ENCODE measurements at places on chromosomes 12 and 14.

DNA sequence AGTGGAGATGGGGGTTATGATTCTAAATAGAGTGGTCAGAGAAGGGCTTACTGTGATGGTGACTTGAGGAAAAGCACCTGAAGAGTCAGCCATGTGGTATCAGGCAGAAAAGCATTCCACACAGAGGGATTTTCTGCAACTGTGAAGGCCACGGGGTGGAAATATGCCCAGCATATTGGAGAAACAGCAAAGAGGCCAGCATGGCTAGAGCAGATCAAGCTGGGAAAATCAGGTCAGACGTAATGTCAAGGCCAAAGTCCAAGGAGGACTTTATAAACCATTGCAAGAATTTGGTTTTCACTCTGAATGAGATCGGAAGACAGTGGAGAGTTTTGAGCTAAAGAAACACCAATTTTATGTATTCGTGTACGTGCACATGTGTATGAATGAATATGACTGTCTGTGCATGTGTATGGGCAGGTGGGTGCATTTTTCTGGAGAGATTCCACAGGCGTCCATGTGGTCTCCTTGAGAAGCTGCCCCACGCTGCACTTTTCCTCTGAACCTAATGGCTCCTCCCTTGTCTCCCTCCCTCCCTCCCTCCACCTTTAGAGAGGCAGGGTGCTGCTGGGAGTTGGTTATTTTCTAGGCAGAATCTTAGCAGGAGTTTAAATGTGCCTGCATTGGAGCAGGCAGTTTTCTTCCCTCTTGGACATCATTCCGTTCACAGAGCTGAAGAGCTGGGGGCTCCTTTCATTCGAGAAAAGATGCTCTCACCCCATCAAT, 97.4 kb upstream of the PPP4R3A start:
- no peak for DNase-seq

GRCh38 chr12:127115468-127116035, 1151.4 kb upstream of the TMEM132C start:
- no peak for DNase-seq

DNA sequence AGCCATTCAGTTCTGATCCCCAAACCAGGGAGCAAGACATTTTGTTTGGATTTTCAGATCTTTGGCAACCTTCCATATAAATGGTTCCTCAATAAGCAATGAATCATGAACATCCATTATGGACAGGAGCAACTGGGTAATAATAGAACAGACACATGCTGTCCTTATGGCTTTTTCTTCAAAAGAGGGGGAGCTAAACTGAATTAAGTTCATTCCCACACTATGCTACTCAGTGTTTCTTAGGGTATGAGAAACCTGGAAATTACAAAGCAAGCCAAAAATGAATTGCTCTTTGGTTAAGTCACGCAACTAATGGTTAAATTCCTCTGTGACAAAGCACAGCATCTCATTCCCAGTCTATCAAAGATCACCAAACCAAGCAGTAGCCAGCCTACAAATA, 51.0 kb downstream of the PTGER2 start:
- no peak for DNase-seq

DNA sequence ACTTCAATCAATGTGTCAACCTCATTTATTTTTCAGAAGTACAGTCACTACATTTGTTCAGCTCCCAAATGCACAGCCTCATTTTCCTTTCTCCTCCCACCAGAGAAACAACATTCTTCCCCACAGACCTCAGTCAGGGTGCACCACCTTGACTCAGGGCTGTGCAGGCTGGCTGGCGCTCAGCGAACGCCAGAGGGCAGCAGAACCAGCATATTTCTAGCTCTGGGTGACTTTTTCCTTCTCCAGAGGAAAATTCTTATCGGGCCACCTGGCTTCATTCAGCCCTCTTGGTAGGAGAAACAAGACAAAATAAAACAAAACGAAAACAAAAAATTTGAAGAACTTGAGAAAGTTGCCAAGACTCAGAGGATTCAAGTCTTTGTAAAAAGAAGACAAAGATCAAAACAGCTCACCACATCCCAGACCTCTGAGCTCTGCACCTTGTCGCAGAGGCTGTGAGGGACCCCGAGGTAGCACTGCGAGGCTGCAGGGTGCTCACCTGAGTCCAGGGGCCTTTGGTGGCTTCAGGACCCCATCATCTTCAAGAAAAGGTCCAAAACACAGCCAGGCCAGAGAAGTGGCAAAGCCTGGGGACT, 33.7 kb downstream of the PAH start:
- no peak for DNase-seq

DNA sequence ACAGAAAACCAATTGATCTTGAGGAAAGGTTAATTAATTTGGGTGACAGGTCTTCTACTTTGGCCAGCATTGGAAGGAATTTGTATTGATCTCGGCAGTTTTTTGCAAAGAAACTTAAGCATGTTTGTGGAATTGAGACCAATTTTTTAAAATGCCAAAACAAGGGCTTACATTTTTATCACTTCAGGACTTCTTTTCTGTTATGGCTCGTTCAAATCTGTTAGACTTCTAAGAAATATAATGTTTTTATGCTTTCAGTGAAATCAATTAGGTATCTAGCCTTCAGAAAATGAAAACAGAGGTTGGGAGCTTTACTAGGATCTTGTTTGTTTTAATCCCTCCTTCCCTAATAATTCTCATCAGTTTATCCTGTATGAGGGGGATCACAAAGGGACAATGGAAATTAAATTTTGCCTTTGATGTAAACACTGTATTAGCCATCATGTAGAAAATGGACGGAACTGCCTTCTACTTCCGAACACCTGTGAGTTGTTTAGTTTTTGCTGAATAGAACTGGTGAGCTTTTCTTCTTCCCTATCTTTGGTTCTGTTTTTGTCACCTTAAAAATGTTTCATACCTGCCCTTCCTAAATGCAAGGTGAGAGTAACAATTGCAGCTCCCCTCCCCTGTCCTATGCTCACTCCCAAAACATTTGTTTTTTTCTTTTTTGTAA, 7.8 kb downstream of the FOXA1 start:
- no peak for DNase-seq

- no peak for DNase-seq
Measured at GRCh38 chr12:66638666-66639065, 40.2 kb downstream of the GRIP1 start.

DNA sequence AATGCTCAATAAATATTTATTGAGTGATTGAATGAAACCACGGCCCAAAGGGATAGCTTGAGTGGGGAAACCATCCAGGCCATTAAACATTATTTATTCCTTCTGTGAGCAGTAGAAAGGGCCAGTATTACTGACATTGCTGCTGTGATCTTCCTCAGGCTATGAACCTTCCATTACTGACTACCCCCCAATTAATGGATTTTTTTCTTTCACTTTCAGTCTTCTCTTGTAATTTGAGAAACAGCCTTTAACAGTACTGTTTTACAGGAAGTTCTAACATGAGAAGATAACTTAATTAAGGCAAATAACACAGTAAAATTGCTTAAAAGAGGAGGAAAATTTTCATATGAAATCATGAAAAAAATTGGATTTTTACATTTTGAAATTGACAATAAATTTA, 629.5 kb downstream of the TRHDE start:
- DNase-seq: no peak

- no peak for DNase-seq
Measured at GRCh38 chr12:4435537-4435936, 10.1 kb downstream of the FGF6 start.

GRCh38 chr12:42508913-42509460, 80.6 kb downstream of the PRICKLE1 start:
- DNase-seq: no peak

GRCh38 chr14:61365667-61366212, 44.4 kb downstream of the PRKCH start:
- DNase-seq: no peak

DNA sequence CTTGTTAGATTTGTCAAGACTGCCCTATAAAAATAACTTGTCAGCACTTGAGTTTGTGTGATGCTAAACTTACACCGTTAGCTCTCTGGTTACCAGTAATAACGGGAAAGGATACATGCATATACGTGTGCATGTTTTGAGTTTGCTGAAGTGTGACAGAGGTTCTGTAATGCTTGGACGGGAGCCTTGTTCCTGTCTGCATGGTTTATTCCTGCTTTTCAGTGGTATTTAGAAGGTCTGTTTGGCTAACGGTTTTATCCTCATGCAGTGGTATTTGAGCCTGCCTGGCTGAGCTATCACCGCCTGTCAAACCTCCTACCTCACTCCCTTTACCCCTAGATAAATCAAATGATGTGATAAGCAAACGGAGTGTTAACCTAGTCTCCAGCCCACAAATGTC, 305.6 kb downstream of the GALC start:
- no peak for DNase-seq

DNA sequence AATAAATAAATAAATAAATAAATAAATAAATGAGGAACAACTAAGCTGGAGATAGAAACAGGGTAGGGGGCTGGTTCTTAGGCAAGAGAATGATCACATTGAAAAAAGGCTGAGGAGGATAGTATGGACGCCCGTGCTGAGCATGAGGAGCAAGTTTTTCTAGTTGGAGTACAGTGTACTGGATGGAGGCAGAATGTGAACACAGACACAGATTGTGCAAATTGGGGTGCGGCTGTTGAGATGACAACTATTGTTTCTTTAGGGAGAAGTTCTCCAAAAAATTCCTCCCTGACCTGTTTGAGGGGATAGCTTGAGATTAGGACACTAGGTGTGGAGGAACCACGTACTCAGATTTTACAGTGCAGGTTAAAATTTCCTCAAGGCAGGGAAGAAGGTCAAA, 979 bp upstream of the BIN2 start:
- DNase-seq: no peak

GRCh38 chr12:64824130-64824499, 332 bp upstream of the TBC1D30 start:
- DNase-seq: no peak

GRCh38 chr14:71116568-71117122, 209.4 kb downstream of the PCNX1 start:
- no peak for DNase-seq

DNA sequence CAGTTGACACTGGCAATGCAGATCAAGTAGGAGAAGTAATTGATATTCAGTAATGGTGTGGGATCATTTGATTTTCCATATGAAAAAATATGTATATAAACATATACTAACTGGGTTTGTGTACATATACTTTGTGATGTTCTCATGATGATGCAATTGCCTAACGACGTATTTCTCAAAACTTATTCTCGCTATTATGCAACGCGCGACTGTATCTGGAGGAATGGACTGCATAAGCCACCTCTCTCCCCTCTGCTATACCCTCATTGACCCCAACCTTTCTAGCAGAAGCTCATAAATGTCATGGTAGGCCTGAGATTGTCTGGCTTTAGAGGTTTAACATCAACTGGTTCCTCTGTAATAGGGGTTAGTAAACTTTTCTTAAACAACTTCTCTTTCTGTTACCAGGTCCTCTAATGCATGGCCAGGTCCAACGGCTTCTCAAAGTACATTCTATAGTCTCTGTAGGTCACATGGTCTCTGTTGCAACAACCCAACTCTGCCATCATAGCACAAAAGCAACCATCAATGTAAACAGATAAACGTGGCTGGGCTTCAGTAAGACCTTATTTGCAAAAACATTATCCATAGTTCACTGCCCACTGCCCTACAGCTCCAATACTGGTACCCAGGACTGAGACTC, 59.3 kb downstream of the FOXN3 start:
- DNase-seq: no peak

DNA sequence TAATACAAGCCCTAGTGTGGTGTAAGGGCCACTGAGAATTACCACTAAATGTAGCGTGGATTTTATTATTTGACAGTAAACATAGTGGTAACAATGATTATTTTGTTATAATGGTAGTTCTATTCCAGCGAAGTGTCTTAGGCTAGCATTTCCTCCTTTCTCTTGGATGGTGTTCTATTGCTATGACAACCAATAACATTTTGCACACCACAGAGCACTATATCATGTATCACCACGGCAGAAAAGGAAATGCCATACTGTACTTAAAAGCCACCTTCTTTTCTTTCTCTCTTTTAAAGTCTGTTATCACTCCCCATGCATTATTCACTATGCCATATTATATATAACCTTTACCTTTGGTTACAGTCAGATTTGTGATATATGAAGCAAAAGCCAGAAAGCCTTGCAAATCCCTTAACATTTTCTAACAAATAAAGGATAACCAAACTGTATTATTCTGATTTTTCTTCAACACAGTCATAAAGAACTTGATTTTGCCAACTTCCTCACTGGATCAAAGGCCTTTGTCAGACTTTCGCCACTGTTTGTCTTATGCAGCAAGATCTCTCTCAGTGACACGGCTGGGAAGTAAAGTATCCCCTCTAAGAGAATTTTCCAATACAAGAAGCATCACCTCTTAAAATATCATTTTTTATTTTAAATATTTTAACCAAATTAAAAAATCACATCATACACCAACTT, 195.8 kb downstream of the FOXN3 start:
- DNase-seq: no peak

GRCh38 chr12:123767613-123768012, 5.5 kb downstream of the DNAH10 start:
- no peak for DNase-seq

- DNase-seq: no peak
Measured at GRCh38 chr12:52903285-52903854, 1.5 kb downstream of the KRT8 start.

- no peak for DNase-seq
Measured at GRCh38 chr14:55398679-55399078, 13.0 kb downstream of the ATG14 start.

DNA sequence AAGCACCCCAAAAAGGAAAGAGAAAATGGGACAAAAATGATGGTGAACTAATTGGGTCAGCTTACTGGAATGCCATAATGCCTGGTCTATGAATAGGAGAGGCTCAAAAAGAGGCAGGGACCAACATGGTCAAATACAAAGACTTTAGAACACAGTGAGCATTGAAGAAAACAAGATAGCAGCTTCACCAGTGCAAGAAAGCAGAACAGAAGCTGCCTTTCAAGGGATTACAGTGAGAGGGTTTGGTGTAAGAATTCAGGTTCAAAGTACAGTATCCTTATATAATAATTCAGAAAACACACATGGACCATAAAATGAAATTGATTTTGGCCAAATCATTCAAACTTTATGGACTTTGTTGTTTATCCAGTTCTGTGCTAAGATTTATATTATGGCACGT, 162.1 kb downstream of the NAV3 start:
- no peak for DNase-seq

GRCh38 chr14:90388437-90388836, 8.4 kb upstream of the CALM1 start:
- no peak for DNase-seq

DNA sequence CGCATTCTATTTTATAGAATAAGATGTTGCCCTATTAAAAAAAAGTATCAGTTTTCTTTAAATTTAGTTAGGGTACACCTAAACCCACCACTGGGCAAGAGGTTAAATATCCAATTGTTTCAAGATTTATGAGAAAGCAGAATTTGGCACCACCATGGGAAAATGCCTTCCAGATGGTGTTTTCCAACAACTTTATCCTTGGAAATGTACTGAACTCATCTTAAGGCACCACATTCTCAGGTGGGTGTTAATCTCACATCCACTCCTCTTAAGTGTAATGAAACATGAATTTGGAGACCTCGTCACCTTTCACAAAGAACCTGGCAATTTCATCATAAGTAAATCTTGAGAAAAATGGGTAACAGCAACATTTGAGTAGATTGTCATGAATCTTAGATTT, 13.1 kb downstream of the CBX5 start:
- DNase-seq: no peak

GRCh38 chr12:63021116-63021515, 86.2 kb upstream of the PPM1H start:
- DNase-seq: no peak
